ENCODE measurements at places on chromosomes 16 and 17.

- no peak for DNase-seq
Measured at GRCh38 chr17:61349350-61349749, 50.3 kb upstream of the TBX2 start.

DNA sequence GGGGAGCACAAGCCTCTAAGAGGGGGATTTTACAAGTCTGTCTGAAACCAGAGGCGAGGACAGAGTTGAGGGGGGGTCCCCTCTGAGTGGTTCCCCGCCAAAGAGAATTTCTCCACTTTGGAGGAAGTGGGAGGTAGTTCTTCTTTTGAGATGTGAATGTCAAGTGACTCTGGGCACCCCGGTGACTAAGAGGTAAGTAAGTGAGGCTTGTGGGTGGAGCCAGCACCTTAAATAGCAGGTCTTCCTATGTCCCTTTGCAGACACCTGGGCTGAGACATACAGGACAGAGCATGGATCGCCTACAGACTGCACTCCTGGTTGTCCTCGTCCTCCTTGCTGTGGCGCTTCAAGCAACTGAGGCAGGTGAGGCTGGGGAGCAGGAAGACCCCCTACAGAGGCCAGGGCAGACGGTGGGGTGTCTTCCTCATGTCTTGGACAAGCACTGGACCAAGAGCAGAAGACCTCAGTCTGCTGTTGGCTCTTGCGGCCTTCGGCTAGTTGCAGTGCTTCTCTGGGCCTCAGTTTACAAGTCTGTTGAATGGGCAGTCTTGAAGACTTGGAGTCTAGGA lies at the start of gene CCL22:
CCL22 (plus strand) TSS at position 257 of the 569 bp plus-strand sequence; CDS start at position 291, 34 bp downstream.
- no peak for DNase-seq

DNA sequence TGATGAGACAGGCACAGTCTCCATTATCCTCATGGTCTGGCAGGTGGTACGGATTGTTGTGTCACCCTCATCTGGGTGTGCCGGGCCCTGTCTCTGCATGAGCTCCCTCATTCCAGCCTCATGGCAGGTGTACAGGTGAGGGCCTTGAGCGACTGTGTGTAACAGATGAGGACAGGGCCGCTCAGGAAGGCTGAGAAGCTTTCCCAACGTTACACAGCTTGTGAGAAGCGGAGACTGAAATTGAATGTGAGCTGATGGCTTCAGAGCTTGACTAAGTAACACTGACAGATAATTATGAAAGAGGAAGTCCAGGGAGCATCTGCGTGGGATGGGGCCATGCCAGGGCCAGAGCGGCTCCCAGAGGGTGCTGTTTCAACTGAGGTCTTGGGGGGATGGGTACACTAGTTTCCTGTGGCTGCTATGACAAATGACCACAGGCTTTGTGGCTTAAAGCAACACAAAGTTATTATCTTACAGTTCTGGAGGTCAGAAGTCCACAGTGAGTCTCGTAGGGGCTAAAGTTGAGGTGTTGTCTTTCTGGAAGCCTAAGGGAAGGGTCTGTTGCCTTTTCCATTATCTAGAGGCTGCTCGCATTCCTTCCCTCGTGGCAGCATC lies 36.7 kb downstream of the CMIP start:
- DNase-seq, result no peak

- no peak for DNase-seq
Measured at GRCh38 chr16:24069036-24069590, 187.0 kb upstream of the CACNG3 start.

- no peak for DNase-seq
Measured at GRCh38 chr17:13492737-13493122, 109.0 kb downstream of the HS3ST3A1 start.
